Activated CD4-positive, alpha-beta T cell treated with anti-CD3 and anti-CD28 coated beads, Interleukin-2, amount 50 U/mL, for 1 hour (primary cell): ENCODE measurements at places on chromosomes 2 and 18.

GRCh38 chr18:36349552-36349951, 52.0 kb downstream of the FHOD3 start:
- no peak for DNase-seq

DNA sequence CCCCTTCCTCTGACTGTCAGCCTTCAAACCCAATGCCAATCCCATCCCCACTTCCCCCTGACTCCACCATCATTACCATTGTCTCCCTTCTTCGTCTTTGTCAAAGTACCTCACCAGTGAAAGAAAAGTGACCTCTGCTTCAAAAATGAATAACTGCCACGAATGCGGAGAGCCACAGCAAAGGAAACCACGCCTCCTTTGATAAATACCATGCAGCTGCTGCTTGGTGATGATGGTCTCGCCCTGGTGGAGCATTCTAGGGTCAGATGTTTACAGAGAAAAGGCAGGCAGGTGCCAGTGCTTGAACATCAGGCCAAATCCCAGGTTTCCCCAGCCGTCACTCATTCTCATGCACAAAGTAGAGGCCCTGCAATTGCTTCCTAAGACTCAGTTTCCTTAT, 162.2 kb downstream of the BCL11A start:
- DNase-seq: no peak

- DNase-seq: no peak
These were observed 281.8 kb upstream of the ZEB2 start for GRCh38 chr2:144801766-144802165.

DNA sequence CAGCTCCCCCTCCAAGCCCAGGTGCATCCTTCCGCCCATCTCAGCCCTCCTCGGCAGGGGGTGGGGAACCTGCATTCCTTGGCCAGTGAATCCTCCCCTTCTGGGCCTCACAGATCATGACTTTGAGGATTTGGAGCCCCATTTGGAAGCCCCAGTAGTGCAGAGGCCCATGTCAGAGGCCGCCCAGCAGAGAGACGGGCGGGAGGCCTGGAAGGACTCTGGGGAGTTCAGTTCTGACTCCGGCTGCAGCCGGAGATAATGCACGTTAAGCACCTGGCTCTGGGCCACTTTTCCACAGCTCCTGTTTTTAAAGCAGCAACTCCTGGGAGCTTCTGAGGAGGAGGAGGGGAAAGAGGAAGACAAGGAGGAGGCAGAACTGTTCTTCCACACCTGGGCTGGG, 14.9 kb downstream of the ATOH8 start:
- DNase-seq: no peak

- DNase-seq: no peak
These were observed 39.3 kb downstream of the NGEF start for GRCh38 chr2:232973796-232974195.

GRCh38 chr18:25253136-25253535, 98.8 kb downstream of the ZNF521 start:
- DNase-seq: no peak

DNA sequence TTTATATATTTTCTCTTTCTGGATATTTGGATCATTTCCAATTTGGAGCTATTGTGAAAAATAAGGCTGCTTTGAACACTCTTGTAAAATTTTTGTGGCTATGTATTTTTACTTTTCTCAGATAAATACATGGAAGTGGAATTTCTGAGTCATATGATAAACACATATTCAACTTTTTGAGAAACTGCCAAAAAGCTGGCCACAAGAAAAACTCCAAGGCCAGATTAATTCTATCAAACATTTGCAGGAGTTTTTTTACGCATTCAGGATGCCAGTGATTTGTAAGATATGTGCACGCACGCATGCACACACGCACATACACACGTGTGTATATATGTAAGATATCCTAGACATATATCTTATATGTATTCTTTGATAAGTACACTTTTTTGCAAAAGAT, 477.5 kb upstream of the SPHKAP start:
- no peak for DNase-seq

DNA sequence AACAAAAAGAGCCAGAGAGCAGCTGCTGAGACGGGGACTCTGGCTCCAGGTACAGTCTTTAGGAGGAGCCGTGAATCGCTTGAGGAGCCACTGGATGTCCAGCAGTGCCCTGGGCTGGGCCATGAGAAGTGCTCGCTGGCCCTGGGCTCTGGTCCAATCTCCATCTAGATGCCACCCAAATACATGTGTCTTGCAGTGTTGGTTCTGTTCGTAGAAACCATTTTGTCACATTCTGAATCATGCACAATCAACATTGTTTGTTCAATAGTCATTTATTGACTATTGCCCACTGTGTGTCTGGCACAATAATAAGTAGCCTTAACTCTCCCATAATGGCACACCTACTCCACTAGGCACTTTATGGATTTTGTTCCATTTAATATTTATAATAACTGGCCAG, 26.1 kb downstream of the TYMS start:
- no peak for DNase-seq

GRCh38 chr2:101328474-101329007, 20.0 kb upstream of the RNF149 start:
- DNase-seq: no peak

GRCh38 chr2:120701499-120701898, 34.2 kb upstream of the GLI2 start:
- no peak for DNase-seq

- no peak for DNase-seq
These were observed 91.2 kb downstream of the GLI2 start for GRCh38 chr2:120826716-120827410.

DNA sequence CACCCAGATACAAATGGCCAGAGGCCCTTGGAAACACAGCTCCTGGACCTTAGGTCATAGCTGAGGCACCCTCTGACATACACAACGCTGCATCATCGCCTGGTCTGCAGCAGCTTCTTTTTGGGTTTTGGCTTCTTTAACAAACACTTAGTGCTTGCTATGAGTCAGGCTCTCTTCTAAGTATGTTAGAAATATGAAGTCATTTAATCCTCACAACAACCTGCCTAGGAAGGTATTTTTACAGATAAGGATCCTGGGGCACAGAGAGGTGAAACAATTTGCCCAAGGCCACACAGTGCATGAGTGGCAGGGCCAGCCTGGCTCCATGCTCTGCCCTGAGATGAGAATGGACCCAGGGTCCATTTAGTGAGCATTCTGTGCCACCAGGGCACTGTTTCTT, 96.6 kb downstream of the TMEM17 start:
- no peak for DNase-seq

- DNase-seq: no peak
These were observed 118.7 kb upstream of the DNMT3A start for GRCh38 chr2:25460261-25460905.

DNA sequence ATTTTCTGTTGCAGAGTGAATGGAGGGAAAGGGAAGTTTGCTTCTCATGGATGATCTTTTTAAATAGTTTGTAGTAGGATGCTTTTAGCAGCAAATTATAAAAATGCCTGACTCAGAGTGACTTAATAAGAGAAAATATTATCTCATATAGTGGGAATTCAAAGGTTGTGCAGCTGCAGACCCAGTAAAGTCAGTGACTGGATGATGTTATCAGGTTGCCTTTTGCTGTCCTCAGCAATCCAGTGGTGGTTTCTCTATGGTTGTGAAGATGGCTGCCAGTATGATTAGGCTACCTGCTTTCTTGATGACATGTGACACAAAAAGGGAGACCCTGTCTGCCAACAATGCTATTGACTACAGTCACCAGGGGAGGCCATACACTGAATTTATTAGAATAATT, 184.8 kb downstream of the DIS3L2 start:
- no peak for DNase-seq

DNA sequence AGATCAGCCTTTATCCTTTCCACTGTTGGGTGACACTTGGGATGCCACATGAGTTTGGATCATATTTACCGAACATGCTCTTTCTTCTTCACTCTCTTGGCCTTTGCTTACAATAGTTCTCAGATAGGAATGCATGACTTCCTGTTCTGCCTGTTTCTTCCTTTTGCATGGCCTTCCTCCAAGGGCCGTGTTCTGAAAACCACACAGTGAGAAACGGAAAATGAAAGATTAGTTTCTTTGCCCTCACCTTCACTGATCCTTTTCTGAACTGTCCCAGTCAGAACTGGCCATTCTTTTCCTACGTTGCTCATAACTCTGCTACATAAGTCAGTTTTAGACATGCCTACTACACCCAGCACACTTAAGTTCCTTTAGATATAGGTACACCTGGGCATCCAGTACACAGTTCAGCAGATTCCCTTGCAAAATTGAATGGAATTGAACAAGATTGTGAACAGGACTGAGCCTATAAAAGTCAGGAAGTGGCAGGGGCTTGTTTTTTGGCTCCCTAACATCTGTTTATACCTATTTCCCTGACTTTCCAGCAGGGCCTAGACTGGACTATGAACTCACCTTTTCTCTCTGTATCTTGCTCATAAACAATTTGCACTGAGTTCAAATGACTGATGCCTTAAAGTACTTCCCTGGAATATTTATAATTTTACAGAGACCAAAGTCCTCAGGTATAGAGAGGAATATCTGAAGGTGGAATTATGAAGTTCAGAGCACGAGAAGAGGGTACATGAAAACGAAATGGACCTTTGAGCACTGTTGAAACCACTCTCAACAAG, 186.4 kb upstream of the ST6GAL2 start:
- no peak for DNase-seq

- DNase-seq: no peak
These were observed 619.3 kb downstream of the TRIB2 start for GRCh38 chr2:13335862-13336535.

- DNase-seq: no peak
These were observed 21.5 kb downstream of the CHCHD5 start for GRCh38 chr2:112605926-112606325.

- no peak for DNase-seq
These were observed 72.1 kb upstream of the GULP1 start for GRCh38 chr2:188219541-188219940.

GRCh38 chr2:1736997-1737480, 7.3 kb downstream of the PXDN start:
- no peak for DNase-seq

DNA sequence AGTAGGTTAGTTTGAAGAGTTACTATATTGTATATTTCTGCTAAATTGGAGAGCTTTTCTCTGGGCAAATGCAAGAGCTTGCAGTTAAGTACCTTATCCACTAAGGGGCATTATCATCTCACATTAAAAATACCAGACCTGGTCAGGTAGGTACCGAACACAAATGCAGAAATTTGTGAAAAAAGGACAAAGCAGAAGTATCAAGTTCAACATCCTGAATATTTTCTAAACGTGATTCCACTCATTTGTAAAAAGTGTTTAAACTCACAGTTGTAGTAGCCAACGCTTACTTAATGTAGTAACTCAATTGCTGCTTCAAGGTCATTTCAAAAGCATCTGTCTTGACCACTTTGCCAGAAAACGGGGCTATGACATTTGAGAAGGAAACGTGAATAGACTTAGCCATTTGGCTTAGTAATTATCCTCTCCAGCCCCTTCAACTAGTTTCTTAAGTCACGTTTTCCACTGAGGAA, 52.1 kb downstream of the CYRIA start:
- DNase-seq: no peak

- DNase-seq: no peak
These were observed 60.1 kb downstream of the NEDD4L start for GRCh38 chr18:58104096-58104495.

GRCh38 chr2:95165030-95165370, 609 bp upstream of the ZNF2 start:
- no peak for DNase-seq

- no peak for DNase-seq
These were observed 376.2 kb downstream of the SETBP1 start for GRCh38 chr18:45056926-45057325.

DNA sequence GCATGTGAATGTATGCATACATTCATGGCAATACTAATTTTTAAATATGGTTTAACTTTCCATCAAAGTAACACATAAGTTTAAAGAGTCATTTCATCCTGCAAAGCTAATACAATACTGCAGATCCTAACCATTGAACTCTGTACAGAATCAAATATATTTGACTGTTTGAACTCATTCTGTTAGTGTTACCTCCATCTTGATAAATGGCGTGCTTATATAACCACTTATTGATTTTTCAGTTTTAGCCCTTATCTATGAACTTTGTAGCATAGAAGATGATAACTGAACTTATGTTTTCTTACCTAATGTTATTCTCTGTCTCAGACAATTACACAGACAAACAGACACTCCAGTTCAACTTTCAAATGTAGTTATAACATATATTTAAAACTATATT, 731.0 kb upstream of the LRATD1 start:
- no peak for DNase-seq

DNA sequence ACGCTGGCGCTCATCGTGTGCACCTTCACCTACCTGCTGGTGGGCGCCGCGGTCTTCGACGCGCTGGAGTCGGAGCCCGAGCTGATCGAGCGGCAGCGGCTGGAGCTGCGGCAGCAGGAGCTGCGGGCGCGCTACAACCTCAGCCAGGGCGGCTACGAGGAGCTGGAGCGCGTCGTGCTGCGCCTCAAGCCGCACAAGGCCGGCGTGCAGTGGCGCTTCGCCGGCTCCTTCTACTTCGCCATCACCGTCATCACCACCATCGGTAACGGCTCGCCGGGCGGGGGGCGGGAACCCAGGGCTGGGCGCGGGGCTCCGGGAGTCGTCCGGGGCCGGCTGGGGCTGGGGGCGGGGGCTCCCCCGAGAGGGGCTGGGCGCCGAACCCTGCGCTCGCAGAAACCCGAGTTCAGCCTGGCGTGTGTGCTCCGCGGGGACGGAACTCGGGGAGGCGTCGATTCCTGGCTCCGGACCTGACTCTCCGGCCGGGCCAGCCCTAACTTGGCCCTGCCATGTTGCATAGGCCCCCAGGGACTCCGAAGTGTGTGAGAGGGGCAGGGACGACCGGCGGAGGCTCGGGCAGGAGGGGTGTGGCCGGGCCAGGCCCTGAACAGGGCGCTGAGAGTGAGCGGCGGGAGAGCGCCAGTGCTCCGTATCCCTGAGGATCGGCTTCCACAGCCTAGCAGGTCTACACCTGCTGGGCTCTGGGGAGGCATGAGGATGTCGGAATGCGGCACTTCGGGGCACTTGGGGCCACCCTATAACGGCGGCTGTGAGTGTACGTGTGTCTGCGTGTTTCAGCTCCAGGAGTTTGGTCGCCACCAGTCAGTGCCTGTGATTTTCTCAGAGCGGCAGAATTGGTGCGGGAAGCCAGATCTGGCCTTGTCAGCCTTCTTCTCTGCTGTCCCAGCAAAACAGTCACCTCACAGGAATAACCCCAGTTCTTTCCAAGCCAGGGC, 651 bp downstream of the KCNK3 start:
- no peak for DNase-seq

- DNase-seq: no peak
These were observed 8.7 kb downstream of the RPRD1A start for GRCh38 chr18:36058674-36059073.

GRCh38 chr2:191638079-191638801, 39.7 kb upstream of the NABP1 start:
- DNase-seq: no peak
